ENCODE measurements at places on chromosomes 16 and 17. TPM values are rescaled to one million over a fixed set of nuclear protein-coding genes. Genes with fewer than 3 reads are reported as not detected.

- DNase-seq: peak; percentile 60
These were observed 38.5 kb downstream of the PIGL start for GRCh38 chr17:16255481-16255921.

DNA sequence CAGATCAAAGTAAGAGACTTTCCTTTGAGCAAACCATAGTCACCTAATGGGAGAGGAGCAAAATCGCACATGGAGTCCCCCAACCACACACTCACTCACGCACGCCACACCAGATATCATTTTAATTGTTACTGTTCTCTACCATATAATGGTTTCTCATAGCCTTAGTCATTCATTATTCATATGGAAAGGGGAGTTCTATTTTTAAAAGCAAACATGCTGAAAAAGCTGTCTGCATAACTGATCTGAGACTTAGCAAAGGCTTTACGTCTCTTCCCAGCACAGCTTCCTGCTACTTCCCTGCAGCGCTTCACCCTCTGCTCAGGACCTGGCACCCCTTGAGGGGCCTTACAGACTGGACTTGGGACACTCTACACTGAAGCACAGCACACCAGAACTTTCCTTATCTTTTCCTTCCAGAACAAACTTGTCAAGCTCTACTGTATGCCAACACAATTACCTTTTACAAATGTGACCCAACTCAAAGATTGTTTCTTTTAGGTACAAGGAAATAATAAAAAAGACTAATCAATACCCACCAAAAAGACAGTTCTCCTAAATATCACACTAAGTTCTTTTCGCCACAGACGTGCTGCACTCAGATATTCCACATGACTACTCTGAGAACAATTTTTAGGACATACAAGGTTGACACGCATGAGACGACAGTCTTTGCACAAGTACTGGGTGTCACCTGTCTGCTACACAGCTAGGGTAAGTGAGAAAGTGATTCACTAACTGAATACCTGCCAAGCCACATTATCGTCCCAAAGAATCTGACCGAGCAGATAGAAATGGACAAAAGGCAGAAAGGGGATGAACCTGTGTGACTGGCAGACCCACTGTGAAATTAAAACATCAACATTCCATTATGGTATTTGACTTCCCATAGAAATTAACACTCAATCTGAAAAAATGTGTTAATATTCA, 21.5 kb downstream of the SRP68 start:
- DNase-seq: no peak

DNA sequence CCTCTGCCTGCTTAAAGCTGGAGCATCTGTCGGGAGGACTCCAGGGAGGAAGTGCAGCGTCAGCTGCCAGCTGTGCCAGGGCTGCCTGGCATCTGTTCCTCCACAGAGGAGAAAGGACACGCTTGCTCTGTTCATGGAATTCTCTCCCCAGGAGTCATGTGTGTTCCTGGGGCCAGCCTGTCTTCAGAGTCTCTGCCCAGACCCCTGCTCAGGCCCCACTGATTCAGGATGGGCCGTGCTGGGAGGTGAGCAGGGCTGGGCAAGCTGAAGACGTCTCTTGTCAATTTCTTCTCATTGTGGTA, 24.2 kb downstream of the CRISPLD2 start:
- DNase-seq: no peak

- no peak for DNase-seq
These were observed 16.7 kb downstream of the ADCY7 start for GRCh38 chr16:50282955-50283631.

DNA sequence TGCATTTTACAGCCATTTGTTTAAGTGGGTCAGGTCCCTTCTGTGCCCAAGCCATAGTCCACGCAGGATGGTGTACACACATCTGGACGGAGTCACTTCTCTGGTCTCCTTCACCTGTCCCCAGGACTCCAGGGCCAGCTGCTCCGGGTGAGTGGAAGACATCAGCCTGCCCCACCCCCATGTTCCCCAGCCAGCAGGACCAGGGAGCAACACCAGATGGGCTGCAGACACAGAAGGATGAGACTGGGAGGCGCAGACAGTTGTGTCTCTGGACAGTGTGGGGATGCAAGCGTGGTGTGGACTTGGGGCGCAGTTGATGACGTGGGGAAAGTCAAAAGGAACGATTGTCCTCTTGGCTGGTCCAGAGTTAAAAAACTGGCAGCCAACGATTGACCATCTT, 24.6 kb upstream of the WFDC1 start:
- DNase-seq: no peak

GRCh38 chr17:50212121-50212843, 10.9 kb upstream of the COL1A1 start:
- no peak for DNase-seq

DNA sequence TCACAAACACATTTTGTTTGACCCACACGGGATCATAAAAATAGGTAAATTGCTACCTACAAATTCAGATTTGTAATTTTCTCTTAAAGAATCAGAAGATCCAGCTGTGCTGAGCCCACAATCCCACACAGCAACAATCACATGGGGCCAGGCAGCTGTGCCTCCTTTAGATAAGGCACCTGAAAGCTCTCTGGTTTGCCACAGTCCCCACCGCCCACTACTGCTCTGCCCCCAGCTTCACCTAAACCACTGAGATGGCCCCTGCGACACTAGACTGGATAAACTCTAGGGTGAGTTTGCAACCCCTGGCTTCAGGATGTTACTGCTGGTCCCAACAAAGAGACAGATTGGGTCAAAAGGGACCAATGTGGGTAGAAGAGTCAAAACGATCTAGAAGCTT, 96.8 kb downstream of the GSG1L start:
- no peak for DNase-seq

DNA sequence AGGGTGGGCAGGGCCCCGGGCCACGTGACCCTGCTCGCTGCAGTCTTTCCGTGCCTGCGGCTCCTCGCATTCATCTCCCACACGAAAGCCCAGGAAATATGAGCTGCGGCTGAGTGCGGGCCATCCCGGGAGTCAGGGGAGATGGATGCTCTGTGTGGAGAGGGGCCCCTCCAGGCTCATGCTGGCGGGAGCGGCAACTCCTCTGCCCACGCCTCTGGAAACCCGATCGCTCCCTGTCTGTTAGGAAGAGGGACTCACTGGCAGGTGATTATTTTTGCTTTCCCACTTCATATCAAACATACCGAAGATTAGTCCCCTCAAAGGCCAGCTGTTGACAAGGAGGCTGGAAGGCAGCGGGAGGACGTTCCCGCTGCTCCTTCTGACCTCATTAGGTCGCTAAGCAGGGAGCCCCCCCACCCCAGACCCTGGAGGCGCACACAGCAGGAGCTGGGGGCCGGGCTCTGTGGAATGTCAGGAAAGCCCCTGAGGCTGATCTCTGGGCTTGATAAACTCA, 228.5 kb downstream of the FOXL1 start:
- DNase-seq: no peak

SECTM1 gene
- polyA plus RNA-seq: 9.3 TPM

NRN1L gene
- polyA plus RNA-seq: 2.9 TPM

Measured in testis (tissue), 5 donors.